Posterior cingulate gyrus (tissue), 11 donors: ENCODE measurements at places on chromosomes 5 and 9.
A peak's percentile ranks its signal among the peaks of the same experiment; 100 is the strongest.

GRCh38 chr5:139745800-139746690 lies 49.6 kb upstream of the PSD2 start:
- peak; percentile 58 for DNase-seq

GRCh38 chr9:29211580-29212396 lies 1638.5 kb upstream of the C9orf72 start:
- DNase-seq, result peak; percentile 42

DNA sequence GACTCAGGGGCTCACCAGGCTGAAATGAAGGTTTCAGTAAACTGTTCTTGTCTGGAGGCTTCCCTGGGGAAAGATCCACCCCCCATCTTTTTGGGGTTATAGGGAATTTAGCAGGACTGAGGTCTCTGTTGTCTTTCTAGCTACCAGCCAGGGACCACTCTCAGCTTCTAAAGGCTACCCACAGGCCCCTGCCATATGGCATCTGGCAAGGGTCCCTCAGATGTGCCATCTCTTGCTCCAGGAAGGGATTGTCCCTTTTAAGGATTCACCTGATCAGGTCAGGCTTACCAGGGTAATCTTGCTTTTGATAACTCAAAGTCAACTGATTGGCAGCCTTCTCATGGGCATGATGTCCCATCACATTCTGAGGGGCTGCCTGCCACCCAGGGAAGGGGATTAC lies 65.0 kb downstream of the NSUN2 start:
- DNase-seq, result no peak

GRCh38 chr5:169048181-169049125 lies 252.5 kb downstream of the SLIT3 start:
- DNase-seq, result no peak

GRCh38 chr5:149415066-149415967 lies 36.2 kb upstream of the IL17B start:
- peak; percentile 37 for DNase-seq

- no peak for DNase-seq
These were observed 203.6 kb downstream of the GABRB2 start for GRCh38 chr5:161342886-161343285.

DNA sequence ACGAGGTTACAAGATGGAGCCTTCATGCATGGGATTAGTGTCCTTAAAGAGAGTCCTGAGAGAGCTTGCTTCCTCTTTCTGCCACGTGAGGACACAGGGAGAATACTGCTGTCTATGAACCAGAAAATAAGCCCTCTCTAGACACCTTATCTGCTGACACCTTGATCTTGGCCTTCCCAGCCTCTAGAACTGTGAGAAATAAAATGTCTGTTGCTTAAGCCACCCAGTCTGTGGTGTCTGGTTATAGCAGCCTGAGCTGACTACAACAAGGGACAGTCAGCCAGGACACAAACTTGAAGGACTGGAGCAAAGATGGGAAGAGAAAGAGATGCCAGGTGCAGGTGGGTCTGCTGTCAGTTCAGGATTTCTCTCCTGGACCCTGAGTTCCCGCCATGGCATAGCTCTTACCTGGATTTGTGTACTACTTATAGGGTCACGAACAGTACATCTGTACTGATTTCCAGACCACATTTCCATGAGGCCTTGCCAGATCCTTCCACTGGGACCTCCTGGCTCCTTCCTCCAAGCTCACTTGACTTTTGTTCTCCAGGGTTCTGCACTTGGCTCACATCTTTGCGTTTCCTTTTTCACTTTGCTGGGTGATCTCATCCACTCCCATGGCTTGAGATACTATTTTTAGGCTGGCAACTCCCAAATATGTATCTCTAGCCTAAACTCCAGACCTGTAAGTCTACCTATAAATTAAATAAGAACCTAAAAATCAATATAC lies 44.9 kb upstream of the LIFR start:
- DNase-seq, result no peak

- no peak for DNase-seq
These were observed 60.1 kb upstream of the AFAP1L1 start for GRCh38 chr5:149211566-149211965.
